ENCODE measurements at places on chromosomes 2 and 18. TPM values are rescaled to one million over a fixed set of nuclear protein-coding genes. Genes with fewer than 3 reads are reported as not detected.

SH3RF3 gene
- 0.39 TPM for total RNA-seq

PLB1 gene
- total RNA-seq: 2.6 TPM

TCF23 gene
- total RNA-seq: not detected

FAM124B gene
- total RNA-seq: 0.06 TPM

RAD51AP2 gene
- total RNA-seq: not detected

CWC22 gene
- total RNA-seq: 8.7 TPM

TIGD1 gene
- total RNA-seq: 4.1 TPM

Data from A549 treated with RU486 at 1 μM for 4 hours (cell line).